ENCODE measurements at places on chromosomes 11 and 22.

DNA sequence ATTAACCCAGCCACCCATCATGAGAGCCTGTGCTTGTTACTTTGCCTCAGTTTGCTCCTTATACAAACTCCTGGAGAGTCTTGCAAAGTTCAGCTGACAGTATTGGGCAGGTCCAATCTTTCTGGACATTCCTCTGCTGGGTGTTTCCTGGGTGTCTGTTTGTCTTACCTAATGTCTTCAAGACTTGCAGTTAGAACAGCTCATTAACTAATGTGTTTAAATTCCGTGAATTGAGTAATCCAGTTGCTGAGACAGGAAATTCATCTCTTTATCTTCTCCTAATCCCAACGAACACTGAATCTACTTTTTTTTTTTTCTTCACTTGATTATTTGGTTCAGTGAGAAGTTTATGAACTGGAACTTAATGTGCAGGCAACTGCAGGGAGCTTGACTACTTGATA lies 20.6 kb downstream of the BCO2 start:
- no peak for DNase-seq

DNA sequence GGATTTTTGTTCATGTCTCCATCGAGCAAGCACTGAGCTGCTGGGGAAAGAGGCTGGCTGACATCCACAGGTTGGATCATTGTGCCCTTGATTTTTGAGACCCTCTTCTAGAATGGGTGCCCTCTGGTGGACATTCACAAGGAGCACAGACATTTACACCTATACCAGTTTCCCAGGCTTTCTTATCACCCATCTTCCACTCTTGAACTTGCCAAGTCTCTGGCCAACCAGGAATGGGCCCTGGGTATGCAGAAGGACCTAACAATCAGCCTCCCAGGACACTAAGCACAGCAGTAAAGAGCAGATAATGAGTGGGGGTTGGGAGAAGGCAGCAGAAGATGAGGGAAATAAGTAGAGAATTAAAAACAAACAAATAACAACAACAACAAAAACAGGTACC lies 5.7 kb upstream of the INTS4 start:
- peak; percentile 51 for DNase-seq

GRCh38 chr22:30609260-30610185 lies 2.5 kb downstream of the TCN2 start:
- no peak for DNase-seq

- no peak for DNase-seq
Measured at GRCh38 chr11:29333993-29334775, 682.6 kb downstream of the KCNA4 start.

GRCh38 chr11:61061081-61061826 lies 41.0 kb upstream of the CD5 start:
- DNase-seq = peak; percentile 81

GRCh38 chr22:31488988-31489617 lies 539 bp downstream of the EIF4ENIF1 start:
- peak; percentile 24 for DNase-seq

DNA sequence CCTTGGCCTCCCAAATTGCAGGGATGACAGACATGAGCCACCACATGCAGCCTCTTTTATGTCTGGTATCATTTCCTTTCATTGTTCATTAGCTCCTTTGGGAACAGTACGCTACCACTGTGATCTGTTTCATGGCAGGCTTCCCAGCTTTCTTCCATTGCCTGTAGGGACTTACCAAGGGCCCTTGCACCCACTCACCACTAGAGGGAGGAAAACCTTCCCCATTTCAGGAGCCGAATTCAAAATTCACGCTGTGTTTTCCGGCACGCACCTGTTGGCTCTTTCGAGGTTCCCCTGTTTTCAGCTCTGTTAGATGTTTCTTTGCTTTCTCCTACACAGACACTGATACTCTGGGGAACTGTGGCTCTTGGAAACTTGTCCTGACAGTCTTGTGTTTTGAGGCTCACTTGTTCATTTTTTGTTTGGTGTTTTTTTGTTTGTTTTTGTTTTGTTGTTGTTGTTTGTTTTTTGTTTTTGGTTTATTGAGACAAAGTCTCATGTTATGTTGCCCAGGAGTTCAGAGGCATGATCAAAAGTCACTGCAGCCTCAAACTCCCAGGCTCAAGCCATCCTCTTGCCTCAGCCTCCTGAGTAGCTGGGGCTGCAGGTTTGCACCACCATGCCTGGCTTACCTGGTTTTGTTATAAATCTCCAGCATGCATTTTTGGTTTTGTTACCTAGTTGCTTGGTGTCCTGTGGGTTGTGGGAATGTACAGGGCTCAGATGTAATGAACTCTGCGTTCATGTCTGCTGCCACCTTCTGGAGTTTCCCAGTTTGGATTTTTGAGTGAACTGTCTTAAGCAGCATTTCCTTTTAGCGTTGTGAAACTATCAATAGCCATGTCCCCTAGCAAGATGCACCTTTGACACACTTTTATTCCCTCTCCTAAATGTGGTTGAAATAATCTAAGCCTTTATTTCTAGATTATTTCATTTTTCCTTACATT lies 2.3 kb downstream of the KRTAP5-11 start:
- DNase-seq = peak; percentile 28

- no peak for DNase-seq
Measured at GRCh38 chr11:127274328-127274676, 273.7 kb upstream of the KIRREL3 start.

GRCh38 chr11:76693806-76694205 lies 23.3 kb upstream of the LRRC32 start:
- no peak for DNase-seq

DNA sequence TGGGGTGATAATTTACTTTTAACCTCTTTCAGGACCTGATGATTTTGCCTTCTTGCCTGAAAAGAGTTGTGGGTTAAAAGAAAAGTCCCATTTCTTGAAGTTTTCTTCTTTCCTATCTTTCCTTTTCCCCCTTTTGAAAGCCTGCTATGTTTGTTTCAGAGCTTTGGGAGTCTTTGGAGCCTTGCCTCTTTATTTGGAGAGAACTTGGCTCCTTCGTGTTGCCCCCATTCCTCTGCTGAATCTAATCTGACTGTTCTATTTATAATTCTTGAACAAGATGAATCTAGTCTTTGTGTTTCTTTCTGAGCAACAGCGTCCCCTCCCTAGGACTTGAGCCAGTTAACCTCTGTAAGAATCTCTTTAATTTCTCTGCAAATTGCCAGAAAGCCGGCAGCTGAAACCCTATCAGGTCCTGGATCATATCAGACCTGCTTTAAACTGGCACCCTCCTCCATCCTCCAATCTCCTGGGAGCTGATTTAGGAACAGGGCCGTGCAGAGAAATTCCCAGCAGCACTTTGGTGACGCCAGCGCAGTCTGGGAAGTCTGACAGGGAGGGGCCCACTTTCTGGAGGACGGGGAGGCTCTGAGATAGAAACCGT lies 289.1 kb upstream of the SORL1-AS1 start:
- DNase-seq = no peak

DNA sequence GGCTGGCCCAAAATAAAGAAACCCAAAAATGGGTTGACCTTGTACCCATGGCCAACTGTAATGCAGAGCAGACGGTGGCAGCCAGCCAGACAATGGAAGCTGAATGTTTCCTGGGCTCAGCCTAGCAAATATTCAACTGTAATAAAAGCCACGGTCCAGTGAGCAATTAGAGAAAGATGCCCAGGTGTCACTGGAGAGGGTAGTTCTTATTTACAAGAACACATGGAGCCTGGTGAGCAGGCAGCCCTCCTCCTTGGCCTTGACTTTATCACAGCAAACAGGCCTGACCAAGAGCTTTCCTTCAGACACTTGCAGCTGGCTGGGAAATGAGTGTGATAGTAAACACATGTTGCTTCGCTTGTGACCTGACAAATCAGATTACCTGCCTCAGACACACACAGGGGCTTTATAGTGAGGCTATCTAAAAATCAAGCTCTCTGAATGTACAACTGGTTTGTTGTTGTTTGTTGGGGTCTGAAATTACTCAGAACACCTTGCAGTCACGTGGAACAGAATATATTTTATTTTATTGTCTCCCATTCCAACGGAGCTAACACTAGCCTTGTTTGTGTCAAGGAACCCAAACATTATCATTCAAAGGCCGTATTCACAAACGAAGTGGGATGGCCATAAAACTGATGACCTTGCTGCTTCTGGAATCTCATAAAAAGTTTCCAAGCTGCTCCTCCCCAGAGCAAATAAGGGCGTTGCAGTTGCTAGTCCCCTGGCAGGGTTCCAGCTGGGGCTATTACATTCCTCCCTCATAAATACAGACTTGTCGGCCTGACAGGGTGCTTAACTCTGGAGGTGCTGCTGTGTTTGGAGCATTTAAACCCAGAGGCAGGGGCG lies 161.1 kb downstream of the BBOX1 start:
- no peak for DNase-seq

DNA sequence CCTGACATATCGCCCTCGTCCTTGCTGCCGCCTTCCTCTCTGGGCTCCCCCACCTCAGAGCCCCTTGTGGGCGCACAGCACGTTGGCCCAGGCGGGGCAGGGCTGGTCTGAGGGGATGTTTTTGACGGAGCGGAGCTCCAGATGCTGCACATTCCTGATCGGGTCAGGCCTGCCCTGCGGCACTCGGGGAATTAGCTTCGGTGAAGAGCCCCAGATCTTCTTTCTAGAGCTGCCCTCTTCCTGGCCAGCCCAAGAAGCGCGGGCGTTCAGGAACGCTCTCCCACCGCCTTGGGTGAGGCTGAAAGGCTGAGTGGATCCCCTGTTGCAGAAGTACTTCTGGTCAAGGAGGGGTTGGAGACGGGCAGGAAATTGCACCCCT lies 12.1 kb downstream of the YPEL4 start:
- DNase-seq = no peak

GRCh38 chr11:36266767-36267166 lies 22.5 kb downstream of the COMMD9 start:
- DNase-seq = no peak

DNA sequence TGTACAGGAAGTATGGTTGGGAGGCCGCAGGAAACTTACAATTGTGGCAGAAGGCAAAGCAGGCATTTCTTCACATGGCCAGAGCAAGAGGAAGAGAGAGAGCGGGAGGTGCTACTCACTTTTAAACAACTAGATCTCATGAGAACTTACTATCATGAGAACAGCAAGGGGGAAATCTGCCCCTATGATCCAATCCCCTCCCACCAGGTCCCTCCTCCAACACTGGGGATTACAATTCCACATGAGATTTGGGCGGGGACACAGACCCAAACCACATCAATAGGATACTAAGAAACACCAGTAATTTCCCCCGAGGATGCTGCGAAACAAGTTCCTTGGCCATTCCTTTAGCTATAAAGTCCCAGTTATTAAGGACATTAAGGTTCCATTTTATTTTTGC lies 94.1 kb upstream of the SC5D start:
- DNase-seq = no peak

DNA sequence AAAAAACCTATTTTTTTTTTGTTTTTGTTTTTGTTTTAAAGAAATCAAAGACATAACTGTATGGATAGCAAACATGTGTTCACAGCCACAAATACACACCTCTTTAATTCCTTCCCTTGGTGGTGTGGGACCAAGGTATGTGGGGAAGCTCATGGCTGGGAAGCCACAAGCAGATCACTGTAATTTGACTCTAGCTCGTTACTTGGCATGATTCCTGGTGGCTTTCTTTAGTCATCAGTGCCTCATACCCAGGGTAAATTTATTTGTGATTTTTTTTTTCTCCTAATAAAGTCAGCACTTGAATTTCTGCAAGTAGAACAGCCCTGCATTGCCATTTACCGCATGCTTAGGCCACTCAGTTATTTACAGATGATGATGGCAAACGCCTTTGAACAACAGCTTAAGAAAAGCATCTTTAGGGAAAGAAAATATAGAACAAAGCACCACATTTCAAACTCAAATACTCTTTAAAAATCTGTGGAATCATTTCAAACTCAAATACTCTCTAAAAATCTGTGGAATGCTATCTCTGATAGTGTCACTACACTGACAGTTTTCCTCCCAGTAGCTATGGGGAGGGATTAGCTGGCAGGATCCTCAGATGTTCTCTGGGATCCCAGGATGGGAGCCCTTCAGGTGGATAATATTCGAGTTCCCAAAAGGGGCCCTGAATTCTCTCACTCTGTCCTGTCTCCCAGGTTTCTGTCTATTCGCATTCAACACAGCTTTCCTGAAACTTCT lies 687.2 kb downstream of the OPCML start:
- no peak for DNase-seq

- DNase-seq = no peak
Measured at GRCh38 chr11:76752321-76753143, 30.6 kb upstream of the TSKU start.

- DNase-seq = no peak
Measured at GRCh38 chr22:23452231-23453010, 127.7 kb downstream of the IGLL1 start.

Measured in CD4-positive, alpha-beta T cell treated with Interleukin-12 subunit alpha and Interleukin-12 subunit beta, for 1 hour (primary cell).